ENCODE measurements at places on chromosomes 1 and 21.

DNA sequence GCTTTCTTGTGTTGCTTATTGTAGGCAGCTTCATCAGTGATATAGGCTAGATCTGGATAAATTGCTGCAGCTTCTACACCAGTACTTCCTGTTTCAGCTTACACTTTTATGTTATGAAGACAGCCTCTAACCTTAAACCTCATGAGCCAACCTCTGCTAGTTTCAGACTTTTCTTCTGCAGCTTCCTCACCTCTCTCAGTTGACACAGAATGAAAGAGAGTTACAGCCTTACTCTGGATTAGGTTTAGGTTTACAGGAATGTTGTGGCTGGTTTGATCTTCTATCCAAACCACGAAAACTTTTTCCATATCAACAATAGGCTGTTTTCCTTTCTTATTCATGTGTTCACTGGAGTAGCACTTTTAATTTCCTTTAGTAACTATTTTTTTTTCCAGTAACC, 76.9 kb upstream of the RNPC3 start:
- no peak for DNase-seq

GRCh38 chr1:87400813-87401212, 72.1 kb downstream of the LMO4 start:
- no peak for DNase-seq

GRCh38 chr1:32984455-32985171, 20.0 kb upstream of the RNF19B start:
- DNase-seq = no peak

GRCh38 chr1:110638058-110638457, 31.9 kb upstream of the KCNA2 start:
- DNase-seq = no peak

DNA sequence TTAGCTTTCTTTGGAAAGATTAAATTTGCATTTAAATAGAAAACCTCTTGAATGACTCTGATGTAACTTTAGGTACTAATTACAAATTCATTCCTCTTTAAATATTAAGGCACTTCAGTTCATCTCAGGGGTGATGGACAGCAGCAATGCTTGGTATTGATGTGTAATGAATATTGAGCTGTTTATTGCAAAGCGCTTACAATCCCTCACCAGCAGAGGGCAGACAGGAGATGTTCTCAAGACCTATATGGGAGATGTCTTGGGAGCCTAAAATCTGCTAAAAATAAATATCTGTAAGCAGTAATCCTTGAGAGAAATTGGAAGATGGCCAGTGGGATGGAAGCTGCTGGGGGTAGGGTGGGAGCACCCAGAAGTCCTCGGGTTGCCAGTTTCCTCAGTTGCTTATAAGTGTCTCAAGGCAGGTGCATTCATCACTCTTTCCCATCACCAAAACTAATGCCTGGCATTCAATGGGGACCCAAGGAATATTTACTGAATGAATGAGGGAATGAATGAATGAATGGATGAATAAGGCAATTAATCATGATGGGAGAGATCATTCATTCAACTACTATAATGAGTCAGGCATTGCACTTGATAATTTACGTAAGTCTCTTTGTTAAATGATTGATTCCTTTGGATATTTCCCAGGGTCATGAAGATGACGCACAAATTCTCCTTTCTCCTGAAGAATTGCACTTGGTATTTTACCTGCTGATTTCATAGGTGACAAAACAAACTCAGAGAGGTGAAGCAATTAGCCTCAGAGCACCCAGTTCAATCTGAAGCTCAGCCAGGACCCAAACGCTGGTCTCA, 2.3 kb downstream of the KLHDC8A start:
- no peak for DNase-seq

- DNase-seq = no peak
Observed at GRCh38 chr21:28821276-28822122, 171.2 kb downstream of the LTN1 start.

DNA sequence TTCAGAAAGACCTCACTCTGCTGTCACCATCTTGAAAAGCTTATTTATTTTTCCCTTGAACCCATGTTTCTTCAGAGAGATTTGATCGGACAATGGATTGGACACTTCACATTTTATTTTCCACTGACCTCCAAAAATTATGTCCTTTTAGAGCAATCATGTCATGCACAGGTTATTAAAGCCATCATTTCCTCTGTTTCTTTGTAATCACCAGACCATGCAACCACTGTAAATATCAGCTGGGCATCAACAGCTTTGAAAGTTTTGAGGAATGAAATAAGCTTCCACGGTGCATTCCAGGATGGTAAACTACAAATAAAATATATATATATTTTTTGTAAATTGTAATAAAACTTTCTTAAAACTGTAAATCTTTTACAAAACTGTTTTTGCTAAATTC, 144.1 kb upstream of the ADAMTS5 start:
- DNase-seq = no peak

DNA sequence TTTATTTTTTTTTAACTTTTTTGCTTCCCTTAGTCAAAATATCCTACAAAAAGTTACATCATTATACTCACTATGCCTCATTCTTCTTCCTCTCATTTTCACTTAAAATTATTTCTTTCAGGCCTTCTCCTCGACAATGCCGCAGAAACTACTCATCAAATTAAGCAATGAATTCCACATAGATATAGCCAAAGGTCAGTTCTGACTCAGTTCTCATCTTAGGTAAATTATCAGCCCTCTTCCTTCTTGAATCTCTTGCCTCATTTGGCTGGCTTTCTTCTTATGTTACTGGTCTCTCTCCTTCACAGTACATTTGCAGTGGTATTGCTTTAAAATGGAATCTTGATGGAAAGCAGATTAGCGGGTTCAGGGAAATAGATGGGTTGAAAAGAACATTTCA, 260.7 kb upstream of the BRINP3 start:
- no peak for DNase-seq

GRCh38 chr1:187338762-187339412, 510.1 kb downstream of the PLA2G4A start:
- no peak for DNase-seq

DNA sequence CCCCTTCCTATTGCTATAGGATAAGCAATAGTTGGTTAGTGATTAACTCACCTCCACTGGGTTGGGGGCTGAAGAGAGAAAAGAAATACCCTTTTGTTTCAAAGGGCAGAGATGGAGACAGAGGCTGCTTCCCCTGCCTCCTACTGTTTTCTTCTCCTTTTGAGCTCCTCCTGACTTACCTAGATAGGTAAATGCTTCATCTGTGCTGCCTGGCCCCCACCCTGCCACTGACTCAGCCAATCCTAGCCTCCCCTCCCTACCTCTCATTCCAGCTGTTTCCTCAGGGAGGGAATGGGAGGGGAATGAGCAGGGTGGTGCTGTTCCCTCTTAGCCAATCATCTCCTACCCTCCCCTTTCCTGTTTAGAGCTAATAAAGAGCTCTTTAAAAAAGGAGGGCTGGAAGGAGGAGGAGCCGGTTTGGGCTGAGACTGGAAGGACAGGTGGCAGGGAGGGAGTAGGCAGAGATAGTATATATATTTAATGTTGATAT, at the start of gene C1orf116:
C1orf116 (minus strand) TSS at position 229 of the 490 bp plus-strand sequence. CDS start 5,158 bp downstream, outside the sequence.
- peak; percentile 80 for DNase-seq

- peak; percentile 54 for DNase-seq
Observed at GRCh38 chr1:235513495-235514366, 9.5 kb upstream of the B3GALNT2 start.

DNA sequence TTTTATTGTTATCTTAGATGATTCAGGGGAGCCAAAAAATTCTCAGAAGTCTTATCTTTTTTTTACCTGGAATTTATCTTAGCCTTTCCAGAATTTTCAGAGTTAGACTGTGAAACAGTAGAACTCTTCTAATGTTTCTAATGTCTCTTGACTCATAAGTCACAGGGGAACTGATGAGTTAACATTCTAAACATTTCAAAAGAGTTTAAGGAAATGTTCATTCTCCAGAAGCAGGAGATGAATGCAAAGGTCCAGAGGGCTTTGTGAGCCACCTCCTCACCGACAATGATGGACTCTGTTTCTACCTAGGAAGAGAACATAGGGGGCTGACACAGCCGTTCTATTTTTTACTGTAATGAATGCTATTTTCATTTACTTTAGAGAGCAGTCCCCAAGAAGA, 157.5 kb downstream of the BRINP2 start:
- no peak for DNase-seq

DNA sequence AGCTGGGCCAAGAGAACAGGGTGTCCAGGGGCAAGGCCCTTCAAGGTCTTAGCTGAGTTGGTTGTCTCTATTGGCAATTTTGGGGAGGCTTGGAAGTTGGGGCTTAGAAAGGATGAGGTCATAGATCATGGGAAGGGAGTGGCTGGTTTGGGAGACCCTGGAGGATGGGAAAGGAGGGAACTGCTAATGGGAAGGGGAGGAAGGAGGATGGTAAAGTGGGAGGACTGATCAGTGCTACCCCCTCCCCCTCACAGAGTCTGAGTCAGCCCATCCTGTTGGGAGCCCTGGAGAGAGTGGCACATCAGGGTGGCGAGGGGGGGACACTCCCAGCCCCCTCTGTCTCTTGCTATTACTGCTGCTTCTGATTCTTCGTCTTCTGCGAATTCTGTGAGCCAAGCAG, 5.1 kb downstream of the EFNA4 start:
- DNase-seq = no peak

- DNase-seq = no peak
Observed at GRCh38 chr1:109712321-109712864, 342 bp downstream of the GSTM5 start.

DNA sequence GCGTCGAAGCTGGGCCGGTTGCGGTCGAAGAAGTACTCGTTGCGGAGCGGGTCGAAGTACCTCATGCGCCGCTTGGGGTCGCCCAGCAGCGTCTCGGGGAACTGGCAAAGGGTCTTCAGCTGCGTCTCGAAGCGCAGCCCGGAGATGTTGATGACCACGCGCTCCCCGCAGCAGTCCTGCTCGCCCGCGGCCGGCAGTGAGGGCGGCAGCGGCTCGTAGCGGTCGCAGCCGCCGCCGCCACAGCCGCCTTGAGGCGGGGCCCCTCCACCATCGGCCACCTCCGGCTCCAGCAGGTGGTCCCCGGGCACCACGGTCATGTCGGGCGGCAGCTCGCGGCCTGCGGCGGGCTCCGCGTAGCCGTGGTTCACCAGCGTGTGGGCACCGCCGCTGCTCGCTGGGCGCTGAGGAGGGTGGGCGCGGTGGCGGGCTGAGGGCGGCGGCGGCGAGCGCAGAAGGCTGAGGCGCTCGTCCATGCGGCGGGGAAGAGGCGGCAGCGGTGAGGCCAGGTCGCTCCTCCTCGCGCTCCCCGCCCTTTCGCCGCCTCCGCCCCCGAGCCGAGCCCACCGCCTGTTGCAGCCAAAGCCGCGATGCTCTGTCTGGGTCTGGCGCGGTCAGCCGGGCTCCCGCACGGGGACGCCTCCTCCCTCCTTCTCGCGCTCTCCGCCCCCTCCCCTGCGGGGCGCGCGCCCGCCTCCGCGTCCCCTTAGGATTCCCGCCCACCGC, at the start of gene KCNA3:
KCNA3 (minus strand) TSS at position 604 of the 723 bp plus-strand sequence; CDS start at position 473, 131 bp downstream.
- DNase-seq = no peak

GRCh38 chr21:22791986-22792560, 1793.9 kb downstream of the NCAM2 start:
- no peak for DNase-seq

GRCh38 chr1:219751870-219752507, 139.1 kb upstream of the ZC3H11B start:
- DNase-seq = no peak

GRCh38 chr1:32533792-32534327, 5.4 kb upstream of the ZBTB8A start:
- no peak for DNase-seq
